ENCODE measurements at places on chromosomes 5 and 9.

- no peak for DNase-seq
These were observed 340.2 kb downstream of the SLCO4C1 start for GRCh38 chr5:101955891-101956290.

DNA sequence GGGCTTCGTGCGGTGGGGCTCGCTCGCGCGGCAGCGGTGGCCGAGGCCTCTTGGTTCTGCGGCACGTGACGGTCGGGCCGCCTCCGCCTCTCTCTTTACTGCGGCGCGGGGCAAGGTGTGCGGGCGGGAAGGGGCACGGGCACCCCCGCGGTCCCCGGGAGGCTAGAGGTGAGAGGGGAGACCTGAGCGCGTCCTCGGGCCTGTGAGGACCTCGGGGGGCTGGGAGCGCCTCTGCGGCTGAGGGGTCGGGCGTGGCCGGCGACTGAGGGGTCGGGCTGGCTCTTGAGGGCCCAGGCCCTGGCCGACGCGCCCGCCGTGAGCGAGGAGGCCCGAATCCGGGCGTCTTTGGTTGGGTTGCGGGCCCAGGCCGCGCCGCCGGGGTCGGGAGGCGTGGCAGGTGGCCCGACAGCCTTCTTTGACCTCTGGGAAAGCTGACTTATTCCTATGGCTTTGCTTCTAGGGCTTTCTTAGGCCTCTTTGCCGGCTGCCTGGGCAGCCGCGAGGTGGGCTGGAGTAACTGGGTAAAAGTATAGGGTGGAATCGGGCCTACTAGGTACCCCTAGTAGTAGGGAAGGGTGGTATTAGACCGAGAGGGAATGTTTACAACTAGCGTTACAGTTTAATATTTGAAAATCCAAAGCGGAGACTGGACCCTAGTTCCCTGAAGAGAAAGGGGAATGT lies at the start of gene CANX:
Gene CANX, plus strand, starts transcription at position 33 of the 681 bp plus-strand sequence. CDS start 6,715 bp downstream, outside the sequence.
- DNase-seq: no peak

DNA sequence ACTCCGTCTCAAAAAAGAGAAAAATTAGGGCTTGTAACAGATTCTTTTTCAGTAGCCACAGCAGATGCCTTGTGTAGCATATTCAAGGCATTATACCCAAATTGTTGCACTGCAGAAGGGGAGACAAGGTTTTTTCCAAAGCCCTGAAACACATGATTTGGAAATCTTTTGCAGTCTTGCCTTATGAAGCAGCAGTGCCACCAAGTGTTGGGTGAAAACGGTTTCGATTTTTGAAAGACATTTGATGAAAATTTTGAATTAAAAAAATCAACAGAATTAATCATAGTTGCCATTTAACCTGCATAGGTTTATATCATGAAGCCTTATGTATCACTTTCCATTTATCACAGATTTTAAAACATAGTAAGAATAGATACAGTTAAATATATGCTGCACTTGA lies 479.5 kb downstream of the TAF11L14 start:
- DNase-seq: no peak

DNA sequence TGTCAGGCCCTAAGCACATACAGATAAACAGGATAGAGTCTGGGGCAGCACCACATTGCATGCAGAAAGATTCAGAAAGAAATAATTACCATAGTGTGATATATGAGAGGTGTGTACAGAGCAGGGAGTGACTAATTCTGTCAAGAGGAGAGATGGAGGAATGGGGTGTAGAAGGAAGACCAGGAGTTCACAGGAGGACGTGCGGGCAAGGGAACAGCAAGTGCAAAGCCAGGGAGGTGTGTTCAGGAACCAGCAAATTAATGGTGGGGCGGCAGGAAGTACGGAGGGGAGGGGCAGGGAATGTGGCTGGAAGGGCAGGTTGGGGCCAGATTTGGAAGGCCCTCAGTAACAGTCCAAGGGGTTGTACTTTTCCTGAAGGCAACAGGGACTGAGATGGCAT lies 17.4 kb downstream of the EGR1 start:
- DNase-seq: no peak

DNA sequence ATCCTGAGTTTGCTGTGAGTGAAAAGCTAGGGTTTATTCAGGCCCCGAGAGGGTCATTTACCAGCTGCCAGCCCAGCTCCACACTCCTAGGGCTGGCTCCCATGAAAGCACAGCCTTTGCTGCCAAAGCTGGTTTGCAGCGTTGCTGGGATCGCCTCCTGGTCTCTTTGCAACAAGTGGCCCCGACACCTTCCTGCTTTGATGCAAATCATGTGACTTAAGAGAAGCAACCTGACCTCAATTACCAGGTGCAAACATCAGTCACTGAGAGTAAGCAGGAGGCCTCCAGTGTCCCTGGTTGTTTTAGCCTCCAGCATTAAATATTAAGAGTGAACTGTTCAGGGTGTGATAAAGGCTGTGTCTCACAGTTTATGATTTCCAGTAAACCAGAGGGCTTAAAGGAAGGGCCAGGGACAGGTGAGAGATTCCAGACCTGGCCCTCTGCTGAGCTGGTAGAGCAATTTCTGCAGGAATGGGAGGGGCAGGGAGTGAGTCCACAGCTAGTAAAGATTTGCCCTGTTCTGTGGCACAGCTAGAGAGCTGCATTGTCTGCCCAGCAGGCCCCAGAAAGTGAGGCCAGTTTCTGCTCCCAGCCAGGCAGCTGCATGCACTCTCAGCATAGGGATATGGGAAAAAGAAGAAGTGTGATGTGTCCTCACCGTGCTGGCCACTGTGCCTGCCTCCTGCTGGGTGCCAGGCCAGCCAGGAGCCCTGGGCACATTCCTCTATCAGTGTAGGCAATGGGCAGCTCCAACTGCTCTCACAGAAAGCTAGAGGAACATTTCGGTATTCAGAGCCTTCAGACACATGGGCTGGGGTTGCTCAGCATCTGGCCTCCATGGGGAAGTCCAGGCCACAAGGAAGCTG lies 58.0 kb downstream of the SLC22A5 start:
- DNase-seq: no peak
